ENCODE measurements at places on chromosomes 1 and 21.

- no peak for DNase-seq
Observed at GRCh38 chr21:34844924-34845238, 176.1 kb downstream of the CLIC6 start.

DNA sequence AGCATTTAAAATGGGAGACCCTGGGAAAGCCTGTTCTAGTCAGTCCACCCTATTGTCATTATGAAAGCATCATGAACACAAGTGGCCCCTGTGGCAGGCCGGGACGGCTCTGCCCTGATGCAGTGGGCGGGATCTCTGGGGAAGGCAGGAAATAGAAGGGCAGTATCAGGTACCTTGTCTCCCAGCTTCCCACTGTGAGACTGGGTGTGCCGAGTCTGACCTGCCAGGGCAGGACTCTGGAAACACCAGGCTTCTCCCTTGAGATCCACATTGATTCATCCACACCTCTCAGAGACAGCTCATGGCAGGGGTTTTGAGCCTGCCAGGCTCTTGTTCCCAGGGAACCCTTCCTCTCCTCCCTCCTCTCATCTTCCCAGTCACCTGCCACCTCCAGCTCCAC, 24.5 kb upstream of the GNPAT start:
- DNase-seq: no peak

DNA sequence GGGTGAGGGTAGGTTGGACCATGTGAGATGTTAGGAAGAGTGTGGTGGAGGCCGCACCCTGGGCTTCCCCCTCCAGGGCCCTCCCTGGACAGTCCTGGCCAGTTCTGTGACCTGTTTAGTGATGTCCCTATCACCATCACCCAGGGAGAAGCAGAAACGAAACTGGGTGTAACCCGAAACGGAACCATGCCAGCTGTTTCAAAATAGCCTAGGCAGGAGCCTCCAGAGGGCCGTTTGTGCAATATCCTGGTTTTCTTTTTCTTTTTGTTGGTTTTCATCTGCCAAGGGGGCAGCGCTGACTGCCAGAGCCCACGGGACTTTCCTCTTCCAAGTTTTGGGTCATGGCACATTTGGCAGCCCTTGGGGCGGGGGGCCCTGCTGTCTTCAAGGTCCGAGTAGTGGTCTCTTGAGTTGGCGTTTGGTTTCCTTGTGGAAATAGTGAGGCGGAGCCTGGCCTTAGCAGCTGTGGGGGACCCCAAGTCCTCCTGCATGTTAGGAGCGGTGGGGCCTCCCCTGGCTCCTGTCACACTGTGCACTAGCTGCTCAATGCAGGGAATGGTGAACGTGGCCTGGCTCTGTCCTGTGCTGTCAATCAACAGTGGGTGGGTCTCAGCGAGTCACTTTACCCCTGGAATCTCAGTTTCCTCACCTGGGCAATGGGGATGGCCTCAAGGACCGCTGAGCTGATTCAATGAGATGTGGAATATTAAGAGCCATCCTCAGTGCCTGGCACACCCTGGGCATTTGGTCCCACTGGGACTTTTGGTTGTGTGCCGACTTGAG, 90.7 kb downstream of the ARHGEF10L start:
- no peak for DNase-seq

DNA sequence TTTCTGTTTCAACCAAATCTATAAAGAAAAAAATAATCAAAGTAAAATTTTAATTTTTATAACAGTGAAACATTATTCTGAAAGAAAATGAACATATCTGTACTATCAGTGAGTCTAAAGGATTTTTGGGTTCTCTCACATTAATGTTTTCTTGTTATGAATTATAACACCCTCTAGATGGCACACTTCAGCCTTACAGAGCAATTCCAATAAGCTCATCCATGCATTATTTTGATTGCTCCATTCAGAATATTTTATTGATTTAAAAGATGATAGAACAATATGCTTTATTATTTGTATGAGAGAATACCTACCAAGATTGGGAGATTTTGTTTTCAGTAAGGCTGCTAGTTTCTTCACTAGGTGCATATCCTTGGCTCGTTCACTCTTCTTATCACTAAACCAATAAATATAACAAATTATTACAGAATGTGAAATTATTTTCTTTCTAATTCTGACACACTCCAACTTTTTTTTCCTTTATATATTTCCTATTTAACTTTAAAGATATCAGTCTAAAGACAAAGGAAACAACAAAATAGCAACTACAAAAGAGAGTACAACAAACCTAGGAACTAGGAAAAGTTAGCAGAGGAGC, 82.4 kb downstream of the RAB3GAP2 start:
- no peak for DNase-seq

DNA sequence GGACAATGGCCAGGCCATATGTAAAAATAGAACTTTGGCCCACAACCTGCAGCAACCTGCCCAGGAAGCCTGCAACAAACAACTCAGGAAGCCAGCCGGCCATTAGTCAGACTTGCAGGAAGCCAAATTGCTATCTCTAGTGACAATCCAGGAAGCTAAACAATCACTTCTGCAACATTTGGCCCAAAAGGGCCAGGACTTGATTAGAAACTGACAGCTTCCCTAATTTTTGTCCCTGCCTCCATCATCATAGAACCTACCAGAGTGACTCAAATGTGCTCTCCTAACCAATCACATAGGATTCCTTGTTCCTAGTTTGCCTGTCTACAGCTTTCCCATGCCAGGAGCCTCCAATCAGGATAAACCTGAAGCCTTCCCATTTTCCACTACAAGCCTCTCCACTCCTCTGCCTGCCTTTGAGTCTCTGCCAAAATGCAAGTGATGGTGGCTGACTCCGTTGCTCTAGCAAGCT, 639.3 kb downstream of the PTPRU start:
- DNase-seq: no peak

DNA sequence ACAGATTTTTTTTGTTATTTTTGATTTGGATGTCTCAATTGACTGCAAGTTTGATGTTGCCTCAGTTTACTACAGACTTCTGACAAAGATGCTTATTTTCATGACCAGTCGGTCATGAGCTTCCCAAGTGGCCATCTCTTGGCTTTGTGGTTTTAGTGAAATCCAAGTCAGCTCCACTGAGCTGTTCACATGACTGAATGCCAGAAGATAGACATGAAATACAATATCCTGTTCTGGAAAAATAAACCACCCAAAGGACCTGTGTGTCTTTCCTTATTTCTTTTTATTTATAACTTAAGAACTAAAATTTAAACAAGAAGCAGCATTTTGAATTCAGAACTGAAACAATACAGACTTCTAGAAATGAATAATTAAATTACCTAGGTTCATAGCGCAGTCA, 89.3 kb downstream of the HMCN1 start:
- no peak for DNase-seq

DNA sequence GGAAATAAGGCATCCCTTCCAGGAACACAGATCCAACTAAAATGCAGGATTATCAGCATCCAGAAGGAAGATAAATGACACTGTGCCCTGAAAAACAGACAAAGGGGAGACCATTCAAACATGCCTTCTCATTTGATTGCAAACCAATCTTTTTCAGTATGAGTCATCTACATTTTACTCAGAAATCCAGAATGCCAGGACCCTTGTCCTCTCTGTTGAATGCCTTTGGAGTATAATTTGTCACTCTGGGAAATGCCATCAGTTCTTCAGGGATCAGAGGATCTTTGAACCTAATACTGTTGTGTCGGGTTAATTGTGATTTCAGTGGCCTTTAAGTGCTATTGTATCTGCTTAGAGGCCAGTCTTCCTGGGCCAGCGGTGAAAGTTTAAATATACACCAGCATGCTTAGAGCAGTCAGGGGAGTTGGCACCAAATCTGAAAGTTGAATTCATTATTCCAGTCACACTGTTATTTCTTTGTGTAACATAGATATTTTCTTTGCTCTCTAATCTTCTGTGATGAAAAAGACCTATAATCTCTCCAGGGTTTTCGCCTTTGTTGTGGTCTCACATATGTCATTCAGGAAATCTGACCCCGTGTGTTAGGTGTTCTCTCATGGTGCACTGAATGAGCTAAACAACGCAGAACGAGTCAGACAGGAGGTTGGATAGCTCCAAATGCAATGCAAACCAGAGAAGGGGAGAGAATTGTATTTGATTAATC, 364.8 kb upstream of the SGIP1 start:
- DNase-seq: no peak

DNA sequence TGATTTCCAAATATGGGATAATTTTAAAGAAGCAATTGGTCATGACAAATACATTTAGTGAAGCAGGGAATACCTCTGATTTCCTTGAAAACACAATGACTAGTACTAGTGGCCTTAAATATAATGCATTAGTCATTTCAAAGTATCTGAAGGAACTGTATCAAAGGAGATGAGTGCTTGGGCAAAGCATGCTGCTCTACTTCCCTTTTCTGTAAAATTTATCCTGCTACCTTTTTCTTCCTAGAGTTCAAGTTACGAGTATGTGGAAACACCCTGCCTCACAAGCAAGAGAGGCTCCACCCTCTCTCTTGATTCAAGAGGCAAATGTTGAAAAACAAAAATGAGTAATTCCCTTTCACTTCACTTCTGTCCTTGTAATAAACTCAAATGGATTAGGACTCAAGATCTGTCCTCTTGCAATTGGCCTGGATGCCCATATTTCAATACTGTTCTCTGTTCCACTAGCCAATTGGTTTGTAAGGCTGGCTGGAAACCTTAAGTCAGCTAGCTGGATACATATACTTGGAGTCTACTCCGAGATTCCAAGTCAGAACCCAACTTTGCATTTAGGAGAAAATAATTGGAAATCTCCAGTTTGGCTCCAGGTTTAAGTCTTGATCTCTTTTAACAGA, 92.5 kb downstream of the CDC42BPA start:
- no peak for DNase-seq

- DNase-seq: no peak
Observed at GRCh38 chr1:150273311-150273710, 721 bp downstream of the C1orf54 start.

- DNase-seq: no peak
Observed at GRCh38 chr21:45016031-45016405, 58.4 kb upstream of the ADARB1 start.

- no peak for DNase-seq
Observed at GRCh38 chr1:46643368-46643775, 24.8 kb downstream of the ATPAF1 start.

DNA sequence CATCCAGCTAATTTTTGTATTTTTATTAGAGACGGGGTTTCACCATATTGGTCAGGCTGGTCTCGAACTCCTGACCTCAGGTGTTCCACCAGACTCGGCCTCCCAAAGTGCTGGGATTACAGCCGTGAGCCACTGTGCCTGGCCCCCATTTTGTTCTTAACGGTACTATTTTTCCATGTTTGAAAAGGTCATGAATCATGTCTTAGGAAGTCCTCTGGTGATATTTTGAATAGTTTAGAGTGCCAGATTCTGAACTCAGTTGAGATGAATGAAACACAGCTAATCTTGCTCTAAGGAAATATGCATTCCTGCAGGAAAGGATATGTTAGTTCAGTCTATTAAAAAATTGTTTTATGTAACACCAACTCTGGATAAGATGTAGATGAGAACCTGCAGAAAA, 62.6 kb upstream of the ATP2B4 start:
- no peak for DNase-seq

GRCh38 chr1:50605186-50605875, 182.1 kb upstream of the DMRTA2 start:
- no peak for DNase-seq

DNA sequence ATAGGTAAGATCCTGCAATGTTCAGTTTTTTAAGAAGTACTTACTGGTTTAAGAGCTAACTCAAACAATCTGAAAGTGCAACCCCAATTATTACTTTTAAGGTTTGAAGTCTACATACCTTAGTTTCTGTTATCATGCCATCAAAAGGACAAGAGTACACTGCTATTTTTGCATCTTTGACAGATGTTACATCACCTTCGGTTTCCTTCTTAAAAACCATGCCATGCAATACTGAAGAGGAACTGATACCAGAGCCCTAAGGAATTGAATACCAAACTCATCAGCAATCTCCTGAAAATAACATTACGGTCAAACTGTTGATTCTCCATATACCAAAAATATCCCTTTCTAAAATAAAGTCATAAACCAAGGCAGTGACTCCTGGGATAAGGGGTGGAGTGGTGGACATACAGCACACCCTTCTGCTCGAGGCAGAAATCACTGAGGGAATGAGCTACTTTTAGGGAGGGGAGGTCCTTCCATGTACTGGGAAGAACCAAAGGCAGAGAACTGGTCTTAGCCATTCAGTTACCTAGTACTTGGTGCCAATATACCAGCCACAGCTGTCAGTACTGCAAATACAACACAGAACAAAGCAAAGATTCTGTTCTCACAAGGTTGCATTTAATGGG, 8.5 kb downstream of the CCT8 start:
- no peak for DNase-seq

GRCh38 chr1:223844787-223845036, 1.0 kb downstream of the TP53BP2 start:
- peak; percentile 48 for DNase-seq

DNA sequence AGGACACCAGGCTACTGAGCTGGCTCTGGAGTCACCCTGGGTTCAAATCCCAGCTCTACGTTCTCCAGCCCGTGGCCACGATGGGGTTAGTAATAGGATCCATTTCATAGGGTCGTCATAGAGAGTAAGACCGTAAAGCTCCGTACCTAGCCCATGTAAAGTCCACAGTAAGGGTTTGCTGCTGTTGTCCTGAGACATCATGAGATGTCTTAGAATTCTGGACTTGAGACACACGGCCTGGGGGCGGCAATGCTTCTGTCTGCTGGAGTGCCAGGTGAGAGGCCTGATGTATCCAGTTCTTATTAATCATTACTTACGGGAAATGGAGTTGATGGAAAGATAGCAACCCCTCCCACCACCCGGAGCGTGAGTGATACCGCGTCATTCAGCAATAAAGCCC, 3.6 kb downstream of the TCP10L start:
- DNase-seq: no peak

DNA sequence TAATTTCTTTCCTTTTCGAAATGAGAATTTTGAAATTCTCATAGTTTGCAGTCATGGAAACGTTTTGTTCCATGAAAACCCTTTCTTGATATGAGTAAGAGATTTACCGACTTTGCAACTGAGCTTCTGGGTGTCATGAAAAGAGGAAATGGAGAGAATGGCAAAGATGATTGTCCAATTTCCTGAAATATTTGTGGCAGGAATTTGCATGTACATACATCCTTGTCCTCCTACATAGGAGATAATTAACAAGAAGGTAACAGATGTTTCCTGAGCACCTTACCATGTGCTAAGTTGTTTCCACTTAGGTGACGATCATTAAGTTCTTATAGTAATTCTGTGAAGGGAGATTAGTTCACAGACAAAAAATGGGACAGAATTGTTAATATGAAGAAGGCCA, 170.7 kb downstream of the NEGR1 start:
- no peak for DNase-seq

GRCh38 chr1:25503551-25504426, 39.6 kb upstream of the LDLRAP1 start:
- peak; percentile 60 for DNase-seq

DNA sequence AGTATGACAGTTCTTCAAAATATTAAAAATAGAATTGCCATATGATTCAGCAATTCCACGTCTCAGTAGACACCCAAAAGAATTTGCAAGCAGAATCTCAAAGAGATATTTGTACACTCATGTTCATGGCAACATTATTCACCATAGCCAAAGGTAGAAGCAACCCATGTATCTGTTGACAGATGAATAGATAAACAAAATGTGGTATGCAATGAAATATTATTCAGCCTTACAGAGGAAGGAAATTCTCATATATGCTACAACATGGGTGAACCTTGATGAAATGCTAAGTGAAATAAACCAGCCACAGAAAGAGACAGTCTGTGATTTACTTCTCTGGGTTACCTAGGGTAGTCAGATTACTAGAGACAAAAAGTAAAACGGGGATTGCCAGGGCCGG, 47.0 kb downstream of the NAV1 start:
- DNase-seq: no peak

- DNase-seq: no peak
Observed at GRCh38 chr21:30502041-30502440, at the start of gene KRTAP19-5. TSS of gene KRTAP19-5 (minus strand) at chr21:30502141. CDS start at chr21:30502090, 51 bp downstream.

- no peak for DNase-seq
Observed at GRCh38 chr1:2073382-2074230, 23.4 kb downstream of the PRKCZ start.

Measured in stimulated activated CD4-positive, alpha-beta T cell treated with anti-CD3 and anti-CD28 coated beads, TNF-alpha, amount 100 ng/mL, for 24 hours (primary cell).